ENCODE measurements at places on chromosomes 1 and 21.

- DNase-seq, result no peak
Measured at GRCh38 chr1:51989582-51990477, 670 bp downstream of the RAB3B start.

DNA sequence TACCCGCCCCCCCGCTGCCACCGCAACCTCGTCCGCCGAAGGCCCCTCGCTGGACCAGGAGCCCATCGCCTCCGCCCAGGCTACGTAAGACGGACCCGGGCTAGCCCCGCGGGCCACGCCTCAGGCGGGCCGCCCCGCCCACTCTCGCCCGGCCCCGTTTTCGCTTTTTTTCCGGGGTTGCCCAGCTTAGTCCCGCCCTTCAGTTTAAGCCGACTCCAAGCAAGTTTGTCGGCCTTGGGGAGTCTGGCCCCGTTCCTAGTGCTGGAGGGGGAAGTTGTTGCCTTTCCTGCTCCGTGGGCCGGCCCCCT, 3.0 kb downstream of the RUSC1 start:
- DNase-seq, result peak; percentile 42

- no peak for DNase-seq
Measured at GRCh38 chr1:85862456-85862855, 154.2 kb upstream of the ZNHIT6 start.

GRCh38 chr1:156766298-156767100, 836 bp upstream of the PRCC start:
- no peak for DNase-seq

DNA sequence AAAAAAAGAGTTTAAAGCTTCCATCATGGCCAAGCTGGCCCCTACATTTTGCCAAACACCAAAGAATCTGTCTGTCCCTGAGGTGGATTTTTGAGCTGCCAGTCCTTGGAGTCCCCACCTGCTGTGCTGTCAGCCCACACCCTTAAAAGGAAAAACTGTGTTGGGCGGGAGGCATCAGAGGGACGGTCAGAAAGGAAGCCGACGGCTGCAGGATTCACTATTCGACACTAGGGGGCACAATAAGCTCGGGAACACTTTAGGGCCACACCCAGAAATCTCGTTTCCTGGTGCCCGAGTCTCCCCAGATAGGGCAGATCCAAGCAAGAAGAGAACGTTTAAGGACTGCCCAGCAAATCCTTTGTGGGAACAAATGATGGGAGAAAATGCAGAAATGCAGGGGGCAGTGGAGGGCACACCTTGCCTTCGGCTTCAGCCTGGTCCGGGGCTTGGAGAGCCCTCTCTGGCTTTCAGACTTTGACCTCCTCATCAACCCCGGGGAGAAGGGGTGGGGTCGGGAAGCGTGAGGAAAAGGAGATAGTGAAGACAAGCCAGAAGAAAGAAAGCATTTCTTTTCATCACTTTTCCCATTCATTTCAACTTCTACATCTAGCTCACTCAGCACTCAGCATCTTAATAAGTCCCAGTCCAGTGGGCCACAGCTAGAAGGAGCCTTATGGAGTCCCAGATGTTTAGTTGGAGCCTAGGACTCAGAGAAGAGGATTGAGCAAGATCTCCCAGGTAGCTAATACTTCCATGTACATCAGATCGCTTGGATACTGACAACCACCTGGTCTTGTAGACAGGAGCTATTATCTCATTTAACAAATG, 5.0 kb upstream of the CTTNBP2NL start:
- DNase-seq, result peak; percentile 61

DNA sequence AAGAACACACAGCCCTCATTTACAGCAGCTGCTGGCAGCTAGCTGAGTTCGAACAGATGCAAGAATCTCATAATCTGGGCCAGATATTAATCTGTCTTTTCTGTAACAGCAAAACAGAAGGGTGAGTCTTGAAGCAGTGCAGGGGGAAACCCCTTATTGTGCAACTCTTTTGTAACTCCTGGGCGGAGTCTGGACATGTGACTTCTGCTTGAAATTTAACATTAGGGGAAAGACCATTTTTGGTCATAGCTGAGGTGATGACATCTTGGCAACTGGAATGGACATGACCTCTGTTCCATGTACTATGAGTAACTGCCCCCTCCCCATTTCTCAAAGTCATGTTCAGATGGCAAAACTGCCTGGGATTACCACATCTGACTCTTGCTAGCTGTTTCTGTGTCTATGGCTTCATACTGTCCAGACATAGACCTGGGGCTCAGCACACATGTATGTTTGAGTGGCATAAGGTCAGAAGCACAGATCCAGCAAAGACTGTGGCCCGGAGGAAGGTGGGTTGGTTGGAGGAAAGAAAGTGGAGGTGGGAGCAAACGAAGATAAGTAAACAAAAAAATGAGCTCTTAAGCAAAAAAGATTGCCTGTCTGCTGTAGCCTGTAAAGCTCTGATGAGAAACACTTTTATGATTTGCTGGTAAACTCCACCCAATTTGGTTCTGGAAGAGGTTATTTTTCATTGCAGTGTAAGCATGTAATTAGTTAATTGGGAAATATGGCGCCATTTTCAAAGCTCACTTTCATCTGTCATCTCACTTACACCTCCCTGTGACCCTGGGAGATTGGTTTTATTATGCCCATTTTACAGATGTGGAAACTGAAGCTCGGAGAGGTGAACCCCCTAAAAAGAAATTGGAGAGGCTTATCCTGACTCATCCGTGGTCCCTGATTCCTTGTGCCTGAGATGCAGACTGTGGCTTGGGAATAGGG, 26.1 kb downstream of the ETS2 start:
- DNase-seq, result no peak

DNA sequence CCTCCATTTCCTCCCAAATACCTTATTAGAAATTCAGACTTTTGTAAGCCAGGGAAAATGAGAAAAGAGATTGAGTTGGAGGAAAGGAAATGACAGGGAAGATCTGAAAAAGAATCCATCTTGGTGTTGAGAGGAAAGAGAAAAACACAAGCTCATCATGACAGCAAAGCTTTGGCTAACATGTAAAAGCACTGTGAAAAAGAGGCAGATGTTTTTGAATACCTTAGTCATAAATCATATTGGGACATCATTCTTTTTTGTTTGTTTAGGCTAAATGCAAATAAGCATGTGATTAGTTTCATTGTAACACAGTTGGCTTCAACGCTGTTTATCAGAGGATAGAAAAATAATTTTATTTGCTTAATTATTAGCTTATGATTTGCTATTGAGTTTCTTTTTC, 64.6 kb downstream of the LHX8 start:
- DNase-seq, result no peak

DNA sequence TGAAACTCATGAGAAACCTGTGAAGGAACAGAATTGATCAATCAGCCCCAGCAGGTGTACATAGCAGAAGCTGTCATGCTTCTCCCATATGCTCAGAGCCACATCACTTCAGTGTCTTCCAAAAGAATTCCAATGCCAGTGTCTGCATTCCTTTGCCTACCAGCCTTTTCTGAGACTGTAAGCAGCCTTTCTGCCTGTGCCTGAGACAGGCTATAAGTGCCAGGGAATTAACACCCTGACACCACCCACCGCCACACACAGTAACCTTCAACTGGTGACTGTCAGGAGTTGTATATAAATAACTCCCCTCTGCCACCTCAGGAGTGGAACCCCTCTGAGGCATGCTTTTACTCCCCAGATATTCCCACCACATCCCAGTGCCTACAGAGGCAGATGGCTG, 38.1 kb upstream of the SLAMF9 start:
- no peak for DNase-seq

GRCh38 chr1:206903687-206904086, 6.4 kb downstream of the IL24 start:
- DNase-seq, result no peak

DNA sequence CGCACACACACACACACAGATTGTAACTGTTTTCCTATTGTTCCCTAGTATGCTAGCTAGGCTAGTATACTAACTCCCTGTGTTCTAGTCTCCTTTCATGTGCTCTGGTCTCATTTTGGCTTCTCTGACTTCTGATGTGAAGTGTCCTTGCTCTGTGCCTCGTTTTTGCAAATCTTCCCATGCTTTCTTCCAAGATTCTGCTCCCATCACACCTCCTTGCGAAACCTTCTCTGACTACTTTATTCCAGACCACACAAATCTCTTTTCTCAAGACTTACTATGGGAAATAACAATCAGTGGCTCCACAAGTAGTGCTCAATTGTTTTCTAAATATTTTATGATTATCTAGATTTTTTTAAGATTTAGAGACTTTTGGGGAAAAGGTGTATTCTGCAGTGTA, 10.3 kb downstream of the PRRX1 start:
- DNase-seq, result no peak

DNA sequence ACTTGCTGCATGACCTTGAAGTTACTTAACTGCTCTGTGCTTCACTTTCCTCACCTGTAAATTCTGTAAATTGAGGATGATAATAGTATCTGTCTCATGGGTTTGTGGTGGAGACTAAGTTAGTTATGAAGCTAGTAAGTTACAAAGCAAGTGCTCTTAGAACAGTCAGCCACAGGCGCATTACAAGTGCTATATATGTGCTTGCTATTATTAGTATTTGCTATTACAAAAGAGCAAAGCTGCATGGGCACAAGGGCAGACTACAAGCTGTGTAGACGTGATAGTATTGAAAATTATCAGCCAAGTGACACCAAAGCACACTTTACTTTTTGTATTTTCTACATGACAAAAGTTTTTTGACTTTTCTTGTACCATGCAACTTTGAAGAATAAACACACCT, 150.9 kb upstream of the CTTNBP2NL start:
- no peak for DNase-seq

DNA sequence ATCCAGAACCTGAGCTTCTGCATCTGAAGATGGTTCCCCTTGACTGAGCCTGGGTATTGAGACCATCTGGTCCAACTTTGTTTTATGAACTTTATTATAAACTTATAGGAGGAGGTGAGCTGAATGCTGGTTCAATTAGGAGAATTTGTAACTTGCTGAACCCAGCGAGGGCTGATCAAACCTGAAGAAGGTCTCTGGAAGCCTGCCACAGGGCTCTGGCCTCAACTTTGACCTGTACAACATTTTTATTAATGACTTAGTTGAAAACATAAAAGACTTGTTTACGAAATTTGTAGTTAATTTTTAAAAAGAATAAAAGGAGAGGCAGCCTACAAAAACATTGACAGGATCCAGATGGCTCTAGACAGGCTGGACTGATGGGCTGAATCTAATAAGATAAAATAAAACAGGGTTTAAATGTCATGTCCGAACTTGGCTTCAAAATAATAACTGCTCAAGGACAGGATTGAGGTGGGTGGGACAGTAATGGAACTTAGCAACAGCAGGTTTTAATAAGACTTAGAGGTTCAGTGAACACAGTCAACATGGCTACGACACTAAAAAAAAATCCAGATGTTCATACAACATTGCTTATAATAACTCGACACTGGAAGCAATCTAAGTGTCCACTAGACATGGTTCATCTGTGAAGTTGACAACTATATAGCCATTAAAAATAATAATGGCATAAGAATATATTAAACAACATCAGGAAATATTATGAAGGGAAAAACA, 53.4 kb upstream of the GJB5 start:
- DNase-seq, result no peak

DNA sequence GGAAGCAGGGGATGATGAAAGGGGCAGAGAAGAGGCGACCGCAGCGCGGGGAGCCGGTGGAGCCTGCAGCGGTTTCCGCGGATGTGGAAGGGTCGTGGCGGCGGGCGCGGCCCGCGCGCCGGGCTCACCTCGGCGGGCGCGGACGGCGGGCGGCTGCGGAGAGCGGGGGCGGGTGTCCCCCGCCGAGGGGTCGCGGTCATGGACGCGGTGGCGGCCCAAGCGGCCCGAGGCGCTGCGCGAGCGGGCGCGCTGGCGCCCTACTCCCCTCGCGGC, 572 bp downstream of the LPGAT1 start:
- no peak for DNase-seq

- DNase-seq, result no peak
Measured at GRCh38 chr21:19507682-19508260, 1104.2 kb upstream of the TMPRSS15 start.

GRCh38 chr1:29625084-29625420, 388.7 kb downstream of the PTPRU start:
- DNase-seq, result no peak

- no peak for DNase-seq
Measured at GRCh38 chr1:27368869-27369582, 2.3 kb upstream of the MAP3K6 start.

GRCh38 chr1:115031595-115031994, 2.0 kb downstream of the TSHB start:
- DNase-seq, result no peak

DNA sequence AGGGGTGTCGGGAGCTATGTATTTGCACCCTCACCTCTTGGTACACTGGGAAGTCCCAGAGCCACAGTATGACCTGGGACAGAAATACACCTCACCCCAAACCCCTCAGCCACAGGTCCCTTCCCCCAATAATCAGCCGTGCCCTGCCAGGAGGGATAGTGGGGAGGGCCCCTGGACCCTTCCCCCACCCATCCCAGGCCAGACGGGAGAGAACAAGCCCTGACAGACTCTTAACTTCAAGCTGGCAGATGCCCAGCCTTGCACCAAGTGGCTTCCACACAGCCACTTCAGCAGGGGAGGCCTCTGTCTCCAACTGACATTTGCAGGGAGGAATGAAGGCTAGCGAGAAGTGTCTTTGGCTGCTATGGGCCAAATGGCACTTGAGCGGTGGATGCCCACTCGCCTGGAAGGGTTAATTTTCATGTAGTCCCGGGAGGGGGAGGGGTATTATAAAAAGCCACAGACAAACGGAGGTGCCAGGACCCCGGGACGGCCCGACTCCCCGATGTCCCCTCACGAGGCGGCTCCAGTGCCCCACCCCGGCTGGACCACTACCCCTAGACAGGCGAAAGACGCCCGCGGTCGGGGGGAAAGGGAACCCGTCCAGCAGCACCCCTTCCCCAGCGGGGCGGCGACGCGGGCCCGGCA, 495 bp downstream of the SYNC start:
- DNase-seq, result no peak

DNA sequence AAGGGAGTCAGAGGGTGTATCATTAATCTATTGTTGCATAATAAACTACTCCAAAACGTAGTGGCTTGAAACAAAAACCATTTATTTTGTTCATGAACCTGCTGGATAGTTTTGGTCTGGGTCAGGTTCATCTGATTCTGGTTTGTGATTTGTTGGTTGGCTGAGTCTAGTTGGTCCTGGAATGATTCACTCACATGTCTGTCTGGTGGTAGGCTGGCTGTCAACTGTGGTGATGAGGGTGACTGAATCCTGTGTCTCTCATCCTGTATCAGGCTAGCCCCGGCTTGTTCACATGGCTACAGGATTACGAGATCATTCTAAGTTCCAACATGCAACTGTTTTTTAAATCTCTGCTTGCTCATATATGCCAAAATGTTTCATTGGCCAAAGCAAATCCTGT, 22.5 kb upstream of the SIKE1 start:
- DNase-seq, result no peak

DNA sequence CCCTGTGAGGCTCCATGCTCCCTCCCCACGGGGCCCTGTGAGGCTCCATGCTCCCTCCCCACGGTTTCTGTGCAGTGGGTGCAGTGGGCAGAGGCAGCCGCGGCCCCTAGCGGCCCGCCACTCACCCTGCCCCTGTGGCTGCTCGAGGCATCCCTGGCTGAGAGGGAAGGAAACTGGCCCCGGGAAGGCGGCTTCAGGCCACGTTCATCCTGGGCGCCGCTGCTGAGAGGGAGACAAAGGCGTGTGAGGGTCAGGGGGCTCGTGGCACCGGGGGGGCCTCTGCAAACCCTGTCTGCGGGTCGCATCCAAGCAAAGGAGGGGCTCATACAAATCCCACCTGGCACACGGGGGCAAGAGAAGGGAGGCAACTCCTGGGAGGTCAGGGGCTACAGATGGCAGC, 8.5 kb downstream of the CFAP410 start:
- DNase-seq, result no peak

GRCh38 chr1:154499446-154499845, 2.6 kb upstream of the TDRD10 start:
- DNase-seq, result no peak

GRCh38 chr1:42035205-42035829, 116.6 kb upstream of the HIVEP3 start:
- peak; percentile 25 for DNase-seq
